Regular cardiac myocyte (primary cell): ENCODE measurements at places on chromosomes 5 and 9. TPM values are rescaled to one million over a fixed set of nuclear protein-coding genes. Genes with fewer than 3 reads are reported as not detected.

SLC4A9 gene
- total RNA-seq, result under 0.01 TPM in 1 of 2 replicates, not detected in the other

ZNG1F gene
- total RNA-seq, result 6.9 and 7.9 TPM in 2 replicates

OR13C2 gene
- total RNA-seq, result 0.28 TPM in 1 of 2 replicates, not detected in the other

IL33 gene
- 189 and 383 TPM in 2 replicates for total RNA-seq

CDK7 gene
- 74.1 and 75.7 TPM in 2 replicates for total RNA-seq

SNCAIP gene
- 0.19 and 0.85 TPM in 2 replicates for total RNA-seq

RNF130 gene
- total RNA-seq, result 14.2 and 39.7 TPM in 2 replicates

N4BP3 gene
- 0.19 and 0.85 TPM in 2 replicates for total RNA-seq

LCN12 gene
- total RNA-seq, result not detected in 2 replicates

WHRN gene
- 0.19 and 0.56 TPM in 2 replicates for total RNA-seq

TXNDC8 gene
- total RNA-seq, result not detected in 2 replicates

CDH6 gene
- 125 and 140 TPM in 2 replicates for total RNA-seq

CBY3 gene
- total RNA-seq, result not detected in 2 replicates

FYB1 gene
- total RNA-seq, result under 0.01 and 0.77 TPM in 2 replicates

SLC45A2 gene
- 0.28 TPM in 1 of 2 replicates, not detected in the other for total RNA-seq

SV2C gene
- under 0.01 TPM in 1 of 2 replicates, not detected in the other for total RNA-seq

NUTM2F gene
- total RNA-seq, result not detected in 2 replicates

SPATA9 gene
- total RNA-seq, result 0.38 and 0.85 TPM in 2 replicates

RANBP17 gene
- total RNA-seq, result 11.9 and 18.3 TPM in 2 replicates

HAPLN1 gene
- 11.1 and 38.9 TPM in 2 replicates for total RNA-seq

NR2F1-AS1 gene
- total RNA-seq, result 19.7 and 20.3 TPM in 2 replicates

DAB2IP gene
- total RNA-seq, result 6.1 and 20.6 TPM in 2 replicates

GABRA6 gene
- total RNA-seq, result not detected in 2 replicates

HSPA4 gene
- total RNA-seq, result 150 and 213 TPM in 2 replicates

C9orf153 gene
- 0.19 and 0.56 TPM in 2 replicates for total RNA-seq

STPG3 gene
- not detected in 2 replicates for total RNA-seq

EQTN gene
- not detected in 2 replicates for total RNA-seq

SLCO6A1 gene
- not detected in 2 replicates for total RNA-seq

PTTG1 gene
- 107 and 449 TPM in 2 replicates for total RNA-seq

PCDHB13 gene
- 0.19 and 1.1 TPM in 2 replicates for total RNA-seq

CA9 gene
- 0.38 and 2.8 TPM in 2 replicates for total RNA-seq

SLC38A9 gene
- 28.8 and 31.0 TPM in 2 replicates for total RNA-seq

PPIP5K2 gene
- total RNA-seq, result 40.6 and 48.3 TPM in 2 replicates

MOB3B gene
- total RNA-seq, result under 0.01 TPM in 2 replicates

LCP2 gene
- total RNA-seq, result not detected in 2 replicates

TSC1 gene
- 26.5 and 34.1 TPM in 2 replicates for total RNA-seq
